Hematopoietic multipotent progenitor cell treated with erythropoietin and hydrocortisone succinate and interleukin-3 and kit ligand, for 15 days (in vitro differentiated cells): ENCODE measurements at places on chromosomes 5 and 9.

DNA sequence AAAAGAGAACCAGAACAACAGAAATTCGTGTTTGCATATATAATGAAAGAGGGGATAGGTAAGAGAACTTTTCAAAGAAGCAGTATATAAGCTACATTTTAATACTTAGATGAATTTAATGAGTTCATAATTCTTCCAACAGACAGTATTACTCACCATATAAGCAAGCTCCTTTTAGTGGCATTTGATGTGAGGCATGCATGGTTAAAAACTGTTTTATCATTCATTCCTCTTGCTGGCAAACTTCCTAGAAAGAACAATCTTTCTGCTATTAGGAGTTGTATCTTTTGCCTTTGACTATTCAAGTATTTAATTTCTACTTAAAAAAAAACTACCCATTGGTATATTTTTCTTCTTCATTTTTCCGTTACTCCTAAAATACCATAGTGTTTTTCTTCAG, 65.7 kb upstream of the EIF4EBP3 start:
- no peak for DNase-seq

GRCh38 chr5:118921866-118922265, 66.5 kb downstream of the DTWD2 start:
- DNase-seq = no peak

DNA sequence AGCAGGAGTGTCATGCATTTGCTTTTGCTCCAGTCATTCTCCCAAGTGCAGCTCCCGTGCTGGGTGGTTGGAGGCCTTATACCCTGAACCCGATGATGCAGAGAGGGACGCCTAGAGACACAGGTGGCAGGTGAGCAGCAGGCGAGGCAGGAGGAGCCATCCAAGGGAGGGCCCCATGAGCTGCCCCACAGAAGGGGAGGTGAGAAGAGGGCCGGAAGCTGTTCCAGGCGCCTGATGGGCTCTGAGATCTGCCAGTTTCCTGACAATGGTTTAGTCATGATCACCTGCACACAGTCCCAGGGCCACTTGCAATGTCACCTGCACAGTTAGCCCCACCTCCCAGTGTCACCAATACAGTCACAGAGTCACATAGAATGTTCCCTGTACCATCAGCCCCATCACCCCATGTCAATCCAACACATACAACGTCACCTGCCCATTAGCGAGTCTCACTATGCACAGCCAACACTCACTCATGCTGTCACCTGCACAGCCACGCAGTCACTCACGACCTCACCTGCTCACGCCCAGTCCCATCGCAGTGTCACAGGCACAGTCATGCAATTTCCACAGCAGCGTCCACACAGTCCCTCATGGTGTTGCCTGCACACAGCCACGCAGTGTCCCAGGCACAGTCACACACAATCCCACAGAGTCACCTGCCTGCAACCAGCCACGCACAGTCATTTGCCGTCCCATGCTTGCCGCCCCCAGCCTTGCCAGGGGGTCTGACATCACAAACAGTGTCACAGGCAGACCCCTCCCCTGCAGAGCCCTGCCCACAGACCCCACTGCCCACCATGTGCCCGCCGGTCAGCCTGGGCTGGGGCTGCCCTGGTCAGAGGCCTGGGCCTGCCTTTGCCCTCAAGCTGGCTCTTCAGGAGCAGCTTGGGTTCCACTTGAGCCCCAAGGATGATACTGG, 113.4 kb downstream of the LHX2 start:
- no peak for DNase-seq

- no peak for DNase-seq
These were observed 8.9 kb upstream of the EPB41L4B start for GRCh38 chr9:109329638-109330258.

DNA sequence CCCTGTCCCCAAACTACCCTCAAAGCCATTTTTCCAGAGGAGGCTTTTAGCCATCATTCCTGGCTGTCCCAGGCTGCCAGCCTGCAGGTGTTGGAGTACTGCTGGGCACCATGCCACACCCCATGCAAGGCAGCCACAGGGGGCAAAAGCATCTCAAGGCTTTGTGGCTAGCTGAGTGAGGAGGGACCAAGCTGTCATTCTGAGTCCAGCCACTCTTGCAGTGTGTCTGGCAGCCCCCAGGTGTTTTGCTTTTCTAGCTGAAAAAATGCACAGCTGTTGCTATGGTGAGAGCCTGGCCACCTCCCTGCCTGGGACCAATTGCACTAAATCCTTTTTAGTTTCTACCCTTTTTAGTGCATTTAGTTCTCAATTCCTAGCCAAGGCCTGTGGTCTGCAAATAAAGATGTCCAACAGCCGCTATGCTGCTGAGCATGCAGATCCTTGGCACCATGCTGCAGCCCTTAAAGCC, 50.4 kb upstream of the PTGS1 start:
- no peak for DNase-seq

GRCh38 chr9:22382331-22382730, 64.3 kb upstream of the DMRTA1 start:
- DNase-seq = no peak

DNA sequence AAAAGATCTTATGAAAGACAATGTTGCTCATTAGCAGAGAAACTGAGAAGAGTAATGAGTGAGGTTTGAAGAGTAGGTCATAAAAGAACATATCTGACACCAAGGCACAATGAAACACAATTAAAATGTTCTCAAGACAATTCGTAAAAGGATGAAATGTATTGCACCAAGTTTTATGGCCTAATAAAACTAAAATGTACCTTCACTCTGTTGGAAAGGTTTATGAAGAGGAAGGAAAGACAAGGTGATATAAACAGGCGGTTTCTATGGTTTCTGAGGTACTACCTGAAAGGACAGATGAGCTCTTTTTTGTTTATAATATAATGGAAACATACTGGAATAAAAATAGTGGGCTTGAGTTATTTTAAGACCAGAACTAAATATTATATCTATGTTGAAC, 821.3 kb downstream of the TAF11L14 start:
- DNase-seq = no peak

DNA sequence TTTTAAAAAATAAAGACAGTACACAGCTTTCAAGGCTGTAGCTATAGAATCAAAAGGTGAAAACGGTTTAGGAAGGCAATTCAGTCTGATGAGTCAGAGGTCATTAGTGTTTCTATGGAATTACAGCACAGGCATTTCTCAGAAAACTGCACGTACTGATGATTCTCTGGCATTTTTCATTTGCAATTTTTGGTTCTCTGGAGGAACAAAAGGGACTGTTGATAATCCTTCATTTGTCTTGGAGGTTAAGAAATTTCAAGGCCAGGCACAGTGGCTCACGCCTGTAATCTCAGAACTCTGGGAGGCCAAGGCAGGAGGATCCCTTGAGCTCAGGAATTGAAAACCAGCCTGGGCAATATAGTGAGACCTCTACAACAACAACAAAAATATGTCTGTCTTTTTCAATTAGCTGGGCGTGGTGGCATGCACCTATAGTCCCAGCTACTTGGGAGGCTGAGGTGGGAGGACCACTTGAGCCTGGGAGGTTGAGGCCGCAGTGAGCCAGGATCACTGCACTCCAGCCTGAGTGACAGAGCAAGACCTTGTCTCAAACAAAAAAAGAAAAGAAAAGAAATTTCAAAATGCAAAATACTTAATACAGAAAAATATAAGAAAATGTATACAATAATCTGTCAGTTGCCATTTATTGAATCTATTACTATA, 27.3 kb downstream of the NR6A1 start:
- DNase-seq = no peak

DNA sequence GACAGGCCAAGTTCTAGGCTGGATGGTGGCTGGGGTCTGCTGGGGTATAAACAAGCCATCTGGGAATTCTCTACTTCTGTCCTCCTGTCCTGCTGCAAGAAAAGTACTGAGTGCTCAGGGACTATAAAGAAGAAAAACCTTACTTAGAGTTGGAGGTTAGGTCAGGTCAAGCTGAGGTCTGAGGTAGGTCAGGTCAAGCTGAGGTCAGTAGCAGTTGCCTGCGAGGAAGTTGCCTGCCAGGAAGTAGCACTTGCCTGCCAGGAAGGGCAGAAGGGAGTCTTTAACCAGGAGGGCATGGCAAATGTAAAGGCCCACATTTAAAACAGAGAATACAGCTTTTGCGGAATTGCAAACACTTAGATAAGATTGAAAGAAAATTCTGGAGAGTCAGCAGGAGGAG, 51.3 kb upstream of the PRLR start:
- no peak for DNase-seq

- DNase-seq = no peak
These were observed 15.8 kb downstream of the TLN1 start for GRCh38 chr9:35716230-35716629.

GRCh38 chr5:115484368-115484767, 60.2 kb downstream of the FEM1C start:
- no peak for DNase-seq
